Ovary (tissue), 10 donors: ENCODE measurements at places on chromosomes 3 and 15.

GRCh38 chr3:170814822-170815221 is 55.2 kb downstream of the RPL22L1 start:
- no peak for DNase-seq

DNA sequence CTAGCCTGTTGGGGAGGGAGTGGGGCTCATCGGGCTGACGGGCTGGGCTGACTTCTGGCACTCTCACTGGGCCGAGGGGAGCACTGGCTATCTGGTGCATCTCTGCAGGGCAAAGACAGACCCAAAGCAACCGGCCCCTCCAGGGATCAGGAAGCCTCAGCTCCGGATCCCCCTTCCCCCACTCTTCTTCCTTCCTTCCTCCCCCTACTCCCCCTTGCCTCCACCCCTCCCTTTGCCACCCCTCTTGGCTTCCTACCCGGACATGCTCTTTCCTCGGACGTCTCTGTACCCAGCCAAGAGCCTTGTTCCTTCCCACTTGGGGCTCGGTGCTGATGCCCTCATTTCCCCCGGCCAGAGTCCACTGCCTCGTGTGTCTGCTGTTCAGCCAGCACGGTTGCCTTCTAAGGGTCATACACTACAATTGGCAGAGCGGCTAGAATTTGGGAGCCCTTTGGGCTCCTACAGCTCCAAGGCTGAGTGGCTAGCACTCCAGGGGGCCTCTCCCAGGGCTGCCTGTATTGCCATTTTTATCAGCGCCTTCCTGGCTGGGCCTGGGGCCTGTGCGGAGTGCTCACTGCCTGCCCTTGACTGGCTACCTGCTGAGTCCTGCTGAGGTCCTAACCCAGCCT is 10.9 kb downstream of the SEMA3F start:
- DNase-seq: peak; percentile 55

DNA sequence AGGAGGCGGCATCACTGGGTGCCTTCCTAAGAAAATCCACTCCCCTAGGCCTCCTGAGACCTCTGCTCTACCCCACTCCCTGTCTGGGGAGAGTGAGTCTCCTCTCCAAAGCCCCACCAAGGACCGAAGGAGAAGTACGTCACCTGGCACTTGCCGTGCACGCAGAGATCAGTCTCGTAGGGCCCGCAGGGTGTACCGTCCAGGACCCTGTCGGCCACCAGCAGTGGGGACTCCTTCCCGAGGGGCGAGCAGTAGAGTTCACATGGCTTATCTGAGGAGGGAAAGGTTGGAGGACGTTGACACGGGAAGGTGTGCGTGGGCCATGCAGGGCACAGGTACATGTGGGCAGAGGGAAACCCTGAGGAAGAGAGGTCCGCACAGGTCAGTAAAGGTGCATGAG is 232.9 kb downstream of the ADAMTS17 start:
- no peak for DNase-seq

DNA sequence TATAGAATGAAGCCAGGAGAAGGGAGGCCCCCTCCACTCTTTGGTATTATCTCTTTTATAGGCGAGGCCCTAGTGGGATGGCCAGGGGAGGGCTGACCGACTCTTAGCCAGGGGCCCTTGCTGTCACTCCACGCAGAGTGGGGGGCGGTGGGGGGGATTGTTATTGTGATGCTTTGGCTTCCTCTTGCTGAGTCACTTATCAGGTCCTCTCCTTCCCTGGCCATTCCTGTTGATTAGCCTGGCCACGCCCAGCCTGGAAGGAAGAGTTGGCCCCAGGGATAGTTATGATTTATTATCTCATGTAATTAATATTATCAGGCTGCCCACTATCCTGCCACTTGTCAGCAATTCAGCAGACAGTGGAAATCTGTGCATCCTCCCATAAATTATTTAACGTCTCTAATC is 25.5 kb upstream of the SKOR1 start:
- no peak for DNase-seq

DNA sequence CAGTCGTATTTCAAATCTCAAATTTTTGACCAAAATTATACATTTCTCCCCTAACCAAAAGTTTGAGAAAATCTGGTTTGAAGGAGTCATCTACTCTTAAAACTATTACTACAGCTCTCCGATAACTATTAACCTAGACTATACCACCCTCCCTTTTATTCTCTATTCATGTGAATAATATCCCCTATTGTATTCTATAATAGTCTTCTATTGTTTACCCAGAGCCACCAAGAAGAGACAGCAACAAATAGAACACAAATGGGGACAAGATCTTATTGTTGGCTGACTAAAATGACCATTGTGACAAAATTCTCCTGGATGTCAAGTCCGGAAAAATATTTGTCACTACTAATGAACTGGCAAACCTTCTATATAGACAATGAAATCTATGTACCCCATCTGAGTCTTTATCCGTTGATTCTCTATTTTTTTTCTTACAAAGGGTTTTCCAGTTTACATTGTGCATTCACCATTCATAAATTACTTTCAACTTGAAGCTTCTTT is 618.0 kb downstream of the CADM2 start:
- no peak for DNase-seq

GRCh38 chr15:100111125-100112060 is 230.4 kb downstream of the ADAMTS17 start:
- DNase-seq: peak; percentile 44

DNA sequence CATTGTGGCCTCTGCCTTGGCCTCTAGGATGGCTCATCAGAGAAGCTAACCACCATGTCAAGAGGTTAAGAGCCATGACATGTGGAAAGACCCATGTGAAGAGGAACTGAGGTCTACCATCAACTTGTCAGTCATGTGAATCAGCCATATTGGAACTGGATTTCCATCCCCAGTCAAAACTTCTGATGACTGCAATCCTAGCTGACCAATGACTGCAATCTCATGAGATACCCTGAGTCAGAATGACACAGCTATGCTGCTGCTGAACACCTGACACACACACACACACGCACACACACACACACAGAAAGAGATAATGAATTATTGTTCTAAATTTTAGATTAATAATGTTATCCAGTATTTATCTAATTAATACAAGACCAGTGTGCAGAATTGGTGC is 337.5 kb upstream of the LMCD1 start:
- no peak for DNase-seq

- DNase-seq: no peak
Measured at GRCh38 chr3:73176941-73177340, 115.5 kb downstream of the EBLN2 start.

GRCh38 chr15:93658026-93658816 is 569.2 kb upstream of the RGMA start:
- no peak for DNase-seq

GRCh38 chr3:172675441-172676193 is 35.2 kb downstream of the NCEH1 start:
- no peak for DNase-seq

DNA sequence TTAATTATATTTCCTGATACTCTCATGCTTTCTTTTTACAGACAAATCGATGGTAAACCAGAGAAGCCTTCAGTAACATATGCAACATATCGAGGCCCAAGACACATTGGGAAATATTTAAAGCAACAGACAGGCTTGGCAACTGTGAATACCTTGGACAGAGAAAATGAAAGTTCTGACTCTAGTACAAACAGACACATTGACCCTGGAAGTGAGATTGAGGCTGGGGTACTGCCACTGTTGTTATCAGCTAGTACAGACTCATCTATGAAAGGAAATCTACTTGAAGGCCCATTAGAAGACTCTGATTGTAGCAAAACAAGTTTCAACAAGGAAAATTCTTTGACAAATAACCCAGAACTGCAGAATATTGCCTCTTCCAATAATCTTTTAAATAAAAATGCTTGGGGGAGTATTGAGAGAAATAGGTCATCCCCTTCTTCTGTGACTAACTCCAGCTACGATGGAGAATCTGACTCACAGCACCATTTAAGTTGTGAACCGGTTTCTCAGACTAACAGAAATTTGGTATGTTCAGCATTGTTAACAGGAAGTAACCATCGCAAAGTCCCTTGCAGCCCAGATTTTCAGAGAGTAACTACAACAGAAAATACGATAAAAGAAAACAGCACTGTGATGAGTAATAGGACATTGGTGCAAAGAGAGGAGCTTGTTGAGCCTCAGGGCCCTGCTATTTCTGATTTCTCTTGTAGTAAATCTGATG is 50.2 kb downstream of the CRYBG3 start:
- DNase-seq: no peak

GRCh38 chr3:58962040-58962651 is 87.7 kb downstream of the CFAP20DC start:
- DNase-seq: no peak

- no peak for DNase-seq
Measured at GRCh38 chr3:45554006-45554666, 40.4 kb upstream of the LIMD1 start.

- no peak for DNase-seq
Measured at GRCh38 chr3:71548705-71549384, 34.7 kb downstream of the FOXP1 start.

GRCh38 chr3:139937674-139938279 is 2.8 kb downstream of the CLSTN2 start:
- DNase-seq: peak; percentile 80

GRCh38 chr3:46759239-46760167 is 41.8 kb upstream of the PRSS50 start:
- DNase-seq: no peak

DNA sequence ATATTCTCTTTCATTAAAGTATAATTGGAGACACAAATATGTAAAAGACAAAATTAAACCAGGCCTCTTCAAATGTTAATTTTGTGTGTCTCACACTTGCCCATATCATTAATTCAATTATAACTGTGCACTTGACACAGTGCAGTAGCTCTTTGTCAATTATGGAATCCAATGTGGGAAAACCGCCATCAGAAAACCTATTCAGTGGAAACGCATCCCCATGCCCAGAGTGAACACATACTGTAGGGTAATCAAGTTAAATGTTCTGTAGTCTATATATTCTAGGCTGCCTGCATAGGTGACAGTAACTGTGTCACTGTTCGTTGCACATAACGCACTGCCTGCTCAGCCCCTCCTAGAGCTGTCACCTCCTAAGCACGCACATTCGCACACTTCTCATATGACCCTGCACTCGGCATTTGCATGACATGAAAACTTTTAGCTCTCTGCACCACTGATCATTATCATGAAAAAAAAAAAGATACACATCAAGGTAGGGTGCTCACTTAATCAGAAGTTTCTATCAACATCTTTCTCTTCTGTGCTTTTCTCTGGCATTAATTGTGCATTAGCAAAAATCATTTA is 63.2 kb downstream of the MEIS2 start:
- no peak for DNase-seq

DNA sequence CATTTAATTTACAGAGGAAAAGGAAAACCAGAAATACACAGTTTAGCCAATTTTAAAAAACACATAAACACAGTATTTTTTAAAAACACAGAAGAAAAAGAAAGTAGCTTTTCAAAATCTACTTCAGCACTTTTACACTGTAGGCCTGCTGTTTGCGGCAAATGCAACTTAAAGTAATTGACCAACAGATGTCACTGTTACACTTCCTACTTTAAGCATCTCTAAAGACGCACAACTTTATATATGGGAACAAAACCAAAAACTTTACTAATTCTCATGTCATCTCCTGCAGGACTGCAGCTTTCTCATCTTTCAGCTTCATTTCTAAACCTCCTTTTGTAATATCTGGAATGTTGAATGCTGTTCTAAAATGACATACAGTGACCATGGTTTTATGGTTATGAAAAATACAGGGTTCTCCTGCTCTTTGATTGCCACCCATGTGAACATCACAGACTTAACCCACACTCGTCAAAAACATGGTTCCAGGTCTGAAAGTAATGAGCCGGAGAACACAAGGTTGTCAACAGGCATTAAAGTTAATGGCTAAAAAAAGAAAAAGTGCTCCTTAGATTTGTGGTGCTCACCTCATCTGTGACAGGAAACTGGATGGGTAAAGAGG is 107.9 kb downstream of the FMN1 start:
- DNase-seq: no peak

GRCh38 chr3:145159640-145160039 is 1001.3 kb downstream of the PLOD2 start:
- DNase-seq: no peak

- DNase-seq: peak; percentile 64
Measured at GRCh38 chr3:71681224-71681668, 44.0 kb downstream of the EIF4E3 start.

DNA sequence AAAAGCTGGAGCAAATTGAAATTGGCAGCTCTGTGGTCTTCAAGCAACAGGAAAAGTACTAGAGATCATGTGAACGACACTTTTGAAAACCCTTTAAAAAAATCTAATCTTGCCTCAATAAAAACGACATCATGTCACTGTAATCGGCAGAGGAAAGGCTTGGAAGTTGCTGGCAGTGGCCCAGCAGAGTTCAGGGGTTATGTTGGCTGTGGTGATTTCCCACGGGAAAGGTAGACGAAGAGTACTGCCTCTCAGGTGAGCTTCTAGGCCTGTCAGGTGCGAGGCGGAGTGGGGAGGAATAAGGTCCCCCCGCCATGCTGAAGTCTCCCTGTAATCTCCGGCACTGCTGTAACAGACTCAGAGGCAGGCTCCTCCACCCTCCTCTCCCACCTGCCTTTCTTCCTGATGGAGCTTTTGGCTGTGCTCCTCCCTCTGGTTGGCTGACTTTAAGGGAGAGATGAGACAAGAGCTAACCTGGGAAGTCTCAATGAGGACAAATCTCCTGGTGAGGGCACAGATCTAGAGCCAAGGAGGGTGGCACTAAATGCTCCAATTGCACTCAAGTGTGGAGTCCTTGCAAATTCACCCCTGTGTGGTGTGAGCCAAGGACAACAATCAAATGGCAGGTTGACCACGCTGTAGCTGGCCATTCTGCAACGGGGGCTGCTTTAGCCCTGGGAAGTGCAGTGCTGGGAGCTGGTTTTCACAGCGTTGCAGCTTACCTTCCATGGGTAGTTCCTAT is 18.7 kb upstream of the HES1 start:
- DNase-seq: no peak

DNA sequence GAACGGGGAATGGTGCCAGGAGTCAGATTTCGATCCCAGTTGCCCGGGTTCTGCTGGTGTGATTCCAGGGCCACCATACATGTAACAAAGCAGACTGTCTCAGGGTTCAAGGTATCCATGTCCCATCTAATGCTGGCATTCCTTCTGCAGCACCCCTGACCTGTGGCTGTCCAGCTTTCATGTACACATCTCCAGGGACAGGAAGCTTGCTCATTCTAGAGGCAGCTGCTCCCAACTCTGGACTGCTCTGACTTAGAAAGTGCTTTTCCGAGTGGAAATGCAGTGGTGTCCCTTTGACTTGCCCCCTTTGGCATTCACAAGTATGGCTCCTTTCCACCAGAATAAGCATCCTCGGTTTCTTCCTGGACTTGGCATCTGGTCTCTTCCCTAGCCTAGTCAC is 30.9 kb downstream of the PML start:
- DNase-seq: no peak

GRCh38 chr15:72184165-72184811 is 13.3 kb downstream of the GRAMD2A start:
- DNase-seq: no peak

- no peak for DNase-seq
Measured at GRCh38 chr15:33946152-33946551, 22.1 kb upstream of the CHRM5 start.
